ENCODE measurements at places on chromosomes 1 and 21.

DNA sequence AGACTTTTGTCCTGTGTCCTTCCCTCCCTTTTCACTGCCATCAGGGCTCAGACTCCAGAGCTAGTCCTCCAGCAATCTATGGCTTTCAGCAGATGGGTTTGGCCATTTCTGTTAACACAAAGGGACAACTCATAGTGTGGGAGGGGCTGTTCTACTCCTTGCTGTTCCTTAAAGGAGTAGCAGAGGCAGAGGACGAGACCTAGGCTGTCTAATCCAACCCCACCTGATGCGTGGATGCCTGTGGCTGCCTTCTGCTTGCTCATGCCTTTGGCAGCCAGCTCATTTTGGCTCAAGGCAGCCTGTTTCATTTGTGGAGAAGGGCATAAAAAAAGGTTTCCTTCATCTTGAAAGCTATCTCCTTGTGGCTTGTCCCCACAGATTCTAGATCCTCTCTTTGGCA lies 27.0 kb downstream of the MFSD2A start:
- DNase-seq = peak; percentile 64

- no peak for DNase-seq
Observed at GRCh38 chr1:18351735-18352134, 129.0 kb upstream of the KLHDC7A start.

- DNase-seq = no peak
Observed at GRCh38 chr21:10272216-10272615, 249.2 kb upstream of the TPTE start.

DNA sequence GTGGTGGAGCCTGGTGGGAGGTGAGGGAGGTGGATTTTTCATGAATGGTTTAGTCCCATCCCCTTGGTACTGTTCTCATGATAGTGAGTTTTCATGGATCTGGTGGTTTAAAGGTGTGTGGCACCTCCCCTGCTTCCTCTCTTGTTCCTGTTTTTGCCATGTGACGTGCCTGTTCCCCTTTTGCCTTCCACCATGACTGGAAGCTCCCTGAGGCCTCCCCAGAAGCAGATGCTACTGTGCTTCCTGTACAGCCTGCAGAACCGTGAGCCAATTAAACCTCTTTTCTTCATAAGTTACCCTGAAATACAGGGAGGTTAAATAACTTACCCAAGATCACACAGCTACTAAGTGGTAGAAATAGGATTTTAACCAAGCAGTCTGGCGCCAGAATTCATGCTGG lies 4.3 kb upstream of the HEYL start:
- no peak for DNase-seq

- no peak for DNase-seq
Observed at GRCh38 chr1:31447210-31447609, 34.2 kb downstream of the SERINC2 start.

DNA sequence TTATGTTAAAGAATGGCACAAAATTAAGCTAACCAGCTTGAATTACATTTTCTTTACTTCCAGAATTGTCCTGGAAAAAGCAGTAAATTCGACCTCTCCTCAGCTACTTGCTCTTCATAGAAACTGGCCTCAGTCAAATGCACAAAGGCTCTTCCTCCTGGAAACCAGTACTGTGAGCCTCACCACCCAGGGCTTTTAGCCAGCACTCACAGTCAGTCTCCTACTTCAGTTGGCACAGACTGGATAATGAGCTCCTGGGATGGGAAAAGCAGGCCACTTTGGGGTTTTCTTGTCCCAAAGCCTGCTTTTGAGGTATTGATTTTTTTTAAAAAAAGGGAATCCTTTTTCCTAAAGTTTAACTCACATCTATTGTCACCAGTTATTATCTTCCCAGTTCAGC lies 40.4 kb downstream of the SCYL3 start:
- DNase-seq = no peak

Measured in BJ (cell line).